Uterus (tissue), 4 donors: ENCODE measurements at places on chromosomes 3 and 15. TPM values are rescaled to one million over a fixed set of nuclear protein-coding genes. Genes with fewer than 3 reads are reported as not detected.

DNA sequence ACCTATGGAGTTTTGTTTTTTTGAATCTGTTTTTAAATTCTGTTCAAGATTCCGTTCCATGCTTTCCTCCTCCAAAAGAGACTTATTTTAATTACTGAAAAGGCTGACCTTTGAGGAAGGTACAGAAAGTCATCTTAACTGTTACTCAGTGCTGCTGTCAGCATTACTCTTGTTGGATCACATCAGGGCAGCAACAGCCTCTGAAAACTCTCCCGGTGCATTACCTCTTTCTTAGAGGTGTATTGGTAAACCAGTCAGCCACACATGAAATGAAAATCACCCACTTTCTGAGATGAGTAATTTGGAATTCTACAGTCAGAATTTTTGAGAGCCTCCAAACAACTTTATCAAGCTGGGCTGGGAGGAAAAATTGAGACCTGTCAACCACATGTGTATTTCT lies 88.5 kb upstream of the LIMD1 start:
- H3K36me3 ChIP-seq: no peaks in the 10 kb centered on the region
- DNase-seq: no peak
- H3K4me3 ChIP-seq: no peak overlapping the region

The SRP14 gene
- total RNA-seq: 195 TPM

- no peaks in the 10 kb centered on the region for H3K4me1 ChIP-seq
- H3K27me3 ChIP-seq: no peaks in the 10 kb centered on the region
- H3K36me3 ChIP-seq: no peaks in the 10 kb centered on the region
- H3K27ac ChIP-seq: no peak overlapping the region
- DNase-seq: no peak
These were observed 11.3 kb downstream of the USF3 start for GRCh38 chr3:113685124-113685523.

- no peak overlapping the region for H3K4me3 ChIP-seq
- H3K4me1 ChIP-seq: no peaks in the 10 kb centered on the region
- no peak for DNase-seq
- no peak overlapping the region for H3K27ac ChIP-seq
- H3K36me3 ChIP-seq: no peaks in the 10 kb centered on the region
These were observed 528.8 kb downstream of the SHQ1 start for GRCh38 chr3:72319194-72320094.

DNA sequence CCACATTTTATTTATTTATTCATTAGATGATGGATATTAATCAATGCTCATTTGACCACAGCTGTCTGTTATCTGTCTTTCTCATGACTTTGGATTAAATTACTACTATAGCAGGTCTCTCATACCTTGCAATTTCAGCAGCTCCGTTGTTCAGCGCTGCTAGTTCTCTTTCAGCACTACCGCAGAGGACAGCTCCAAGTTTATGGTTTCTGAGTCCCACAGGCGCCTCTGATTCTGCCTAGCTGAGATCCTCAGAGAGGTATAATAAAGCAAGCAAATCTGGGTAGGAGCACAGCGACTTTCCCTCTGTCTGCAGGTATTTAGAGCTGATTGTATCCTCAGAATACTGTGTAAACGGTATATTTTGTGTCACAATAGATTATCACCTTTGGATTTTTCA lies 204.9 kb downstream of the CNTN4 start:
- no peak overlapping the region for H3K4me3 ChIP-seq
- no peaks in the 10 kb centered on the region for H3K36me3 ChIP-seq

DNA sequence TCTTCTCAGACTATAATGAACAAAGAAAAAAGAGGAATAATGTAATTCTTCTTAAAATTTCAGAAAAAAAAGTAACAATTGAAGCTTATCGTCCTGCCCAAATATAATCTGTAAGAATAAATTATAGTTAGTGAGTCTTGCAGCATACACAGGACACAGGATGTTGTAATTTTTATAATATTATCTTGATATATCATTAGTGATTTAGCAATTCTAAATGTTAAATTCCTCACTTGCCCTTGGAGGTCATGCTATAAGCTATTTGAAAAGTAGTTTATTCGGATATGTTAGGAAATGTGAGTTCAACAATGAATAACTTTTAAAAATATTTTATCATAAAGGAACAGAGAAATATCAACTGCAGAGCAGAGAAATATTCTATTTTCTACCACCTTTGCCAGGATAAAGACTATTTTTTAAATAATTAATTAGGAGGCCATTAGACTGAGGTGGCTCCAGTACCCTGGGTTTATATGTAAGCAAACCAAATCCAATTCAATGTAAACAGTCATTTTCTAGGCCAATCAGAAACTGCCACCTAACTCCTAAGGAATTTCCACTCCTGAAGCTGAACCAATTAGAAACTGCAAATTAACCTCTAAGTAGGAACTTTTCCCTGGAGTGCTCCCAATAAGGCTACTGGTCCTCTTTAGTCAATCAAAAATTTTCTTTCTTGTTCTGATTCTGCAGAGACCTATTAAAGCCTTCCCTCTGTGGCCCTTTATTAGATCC lies 1109.3 kb downstream of the ROBO2 start:
- H3K36me3 ChIP-seq: no peaks in the 10 kb centered on the region
- no peaks in the 10 kb centered on the region for H3K4me1 ChIP-seq
- H3K4me3 ChIP-seq: no peak overlapping the region
- H3K27ac ChIP-seq: no peak overlapping the region
- no peak for DNase-seq

The DNAJA4 gene
- 2.6 TPM for total RNA-seq

DNA sequence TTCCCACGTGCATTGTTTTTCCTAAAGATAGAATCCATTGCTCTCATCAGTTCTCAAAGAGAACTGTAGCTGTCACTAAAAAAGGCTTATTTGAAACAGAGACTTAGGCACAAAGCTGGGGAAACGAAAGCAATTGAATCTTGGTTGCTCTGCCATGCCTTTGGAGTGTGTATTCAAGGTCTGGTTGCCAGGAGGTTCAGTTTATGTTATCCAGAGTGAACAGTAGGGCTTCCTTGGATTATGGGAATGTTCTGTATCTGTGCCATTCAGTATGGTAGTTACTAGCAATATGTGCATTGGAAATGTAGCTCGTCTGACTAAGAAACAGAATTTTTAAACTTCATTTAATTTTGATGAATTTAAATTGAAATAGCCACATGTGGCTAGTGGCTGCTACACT lies 50.6 kb downstream of the CLSTN2 start:
- H3K27ac ChIP-seq: no peak overlapping the region
- no peak for DNase-seq
- no peak overlapping the region for H3K4me3 ChIP-seq
- H3K4me1 ChIP-seq: no peaks in the 10 kb centered on the region
- H3K27me3 ChIP-seq: no peaks in the 10 kb centered on the region
- H3K36me3 ChIP-seq: no peaks in the 10 kb centered on the region

- no peak overlapping the region for H3K27ac ChIP-seq
- H3K27me3 ChIP-seq: no peaks in the 10 kb centered on the region
- no peaks in the 10 kb centered on the region for H3K4me1 ChIP-seq
These were observed 347.5 kb downstream of the EPHB1 start for GRCh38 chr3:135142530-135142929.

GRCh38 chr3:43957553-43957952 lies 266.8 kb downstream of the ABHD5 start:
- H3K36me3 ChIP-seq: no peaks in the 10 kb centered on the region
- H3K4me1 ChIP-seq: no peaks in the 10 kb centered on the region
- DNase-seq: no peak
- H3K4me3 ChIP-seq: no peak overlapping the region
- no peak overlapping the region for H3K27ac ChIP-seq

- no peak overlapping the region for H3K4me3 ChIP-seq
- no peaks in the 10 kb centered on the region for H3K27me3 ChIP-seq
- no peaks in the 10 kb centered on the region for H3K4me1 ChIP-seq
- H3K36me3 ChIP-seq: no peaks in the 10 kb centered on the region
These were observed 45.8 kb upstream of the SLCO2A1 start for GRCh38 chr3:134075568-134075825.

GRCh38 chr3:150521463-150521862 lies 24.8 kb downstream of the SERP1 start:
- no peak overlapping the region for H3K4me3 ChIP-seq
- H3K27me3 ChIP-seq: no peaks in the 10 kb centered on the region
- no peak for DNase-seq
- no peaks in the 10 kb centered on the region for H3K36me3 ChIP-seq
- no peak overlapping the region for H3K27ac ChIP-seq
- H3K4me1 ChIP-seq: no peaks in the 10 kb centered on the region

The GPR149 gene
- total RNA-seq: not detected

GRCh38 chr3:12829886-12830784 lies 11.2 kb downstream of the RPL32 start:
- no peaks in the 10 kb centered on the region for H3K36me3 ChIP-seq
- no peaks in the 10 kb centered on the region for H3K27me3 ChIP-seq
- no peak for DNase-seq

DNA sequence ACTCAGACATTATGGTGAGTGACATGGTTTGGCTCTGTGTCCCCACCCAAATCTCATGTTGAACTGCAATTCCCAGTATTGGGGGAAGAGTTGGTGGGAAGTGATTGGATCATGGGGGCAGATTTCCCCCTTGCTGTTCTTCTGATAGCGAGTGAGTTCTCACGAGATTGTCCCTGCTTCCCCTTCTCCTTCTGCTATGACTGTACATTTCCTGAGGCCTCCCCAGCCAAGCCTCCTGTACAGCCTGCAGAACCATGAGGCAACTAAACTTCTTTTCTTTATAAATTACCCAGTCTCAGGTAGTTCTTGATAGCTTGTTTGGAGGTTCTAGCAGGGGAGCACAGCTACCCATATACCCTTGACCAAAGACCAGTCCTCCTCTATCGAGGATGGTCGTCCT lies 45.9 kb downstream of the ADAM10 start:
- no peak overlapping the region for H3K4me3 ChIP-seq
- DNase-seq: no peak
- H3K4me1 ChIP-seq: no peaks in the 10 kb centered on the region
- H3K27ac ChIP-seq: no peak overlapping the region

DNA sequence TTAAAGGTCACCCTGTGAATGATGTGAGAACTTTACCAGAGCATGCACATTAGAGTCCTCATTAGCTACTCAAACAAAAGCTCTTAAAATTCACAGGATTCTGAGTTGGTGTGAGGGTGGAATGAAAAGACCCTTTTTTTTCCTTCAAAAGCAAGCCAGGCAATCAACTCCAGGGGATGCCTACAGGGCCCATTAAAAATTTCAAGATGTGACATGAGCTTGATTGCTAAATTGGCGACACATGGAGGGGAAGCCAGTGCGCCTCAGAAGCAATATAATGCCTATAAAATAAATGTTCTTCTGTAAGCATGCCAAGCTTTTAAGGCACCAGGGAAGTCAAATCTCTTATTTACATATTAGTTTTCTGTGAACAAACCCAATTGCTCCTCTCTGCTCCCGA lies 328.8 kb upstream of the SUCLG2 start:
- no peak overlapping the region for H3K27ac ChIP-seq
- no peaks in the 10 kb centered on the region for H3K4me1 ChIP-seq
- no peaks in the 10 kb centered on the region for H3K27me3 ChIP-seq
- no peaks in the 10 kb centered on the region for H3K36me3 ChIP-seq

DNA sequence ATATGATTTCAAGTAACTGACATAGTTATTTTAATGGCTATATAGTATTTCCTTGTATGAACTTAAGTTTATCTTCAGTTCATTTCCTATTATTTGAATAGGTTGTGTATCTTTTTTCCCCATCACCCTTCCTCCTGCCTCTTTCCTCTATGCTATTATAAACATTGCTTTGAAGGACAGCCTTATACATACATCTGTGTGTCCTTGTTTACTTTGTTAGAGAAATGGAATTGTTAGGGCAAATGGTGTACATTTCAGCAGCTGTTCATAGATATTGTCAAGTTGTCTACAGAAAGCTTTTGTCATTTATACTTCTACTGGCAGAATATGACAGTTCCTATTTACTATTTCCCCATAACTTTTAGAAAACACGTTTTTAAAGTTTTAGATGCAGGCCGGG lies 18.4 kb downstream of the AKAP13 start:
- H3K4me3 ChIP-seq: no peak overlapping the region
- H3K36me3 ChIP-seq: no peaks in the 10 kb centered on the region
- peaks cover 10% of the 10 kb centered on the region for H3K4me1 ChIP-seq
- peak overlapping the region; percentile 52 for H3K27ac ChIP-seq
- H3K27me3 ChIP-seq: no peaks in the 10 kb centered on the region
- DNase-seq: no peak

The OR5K2 gene
- not detected for total RNA-seq

DNA sequence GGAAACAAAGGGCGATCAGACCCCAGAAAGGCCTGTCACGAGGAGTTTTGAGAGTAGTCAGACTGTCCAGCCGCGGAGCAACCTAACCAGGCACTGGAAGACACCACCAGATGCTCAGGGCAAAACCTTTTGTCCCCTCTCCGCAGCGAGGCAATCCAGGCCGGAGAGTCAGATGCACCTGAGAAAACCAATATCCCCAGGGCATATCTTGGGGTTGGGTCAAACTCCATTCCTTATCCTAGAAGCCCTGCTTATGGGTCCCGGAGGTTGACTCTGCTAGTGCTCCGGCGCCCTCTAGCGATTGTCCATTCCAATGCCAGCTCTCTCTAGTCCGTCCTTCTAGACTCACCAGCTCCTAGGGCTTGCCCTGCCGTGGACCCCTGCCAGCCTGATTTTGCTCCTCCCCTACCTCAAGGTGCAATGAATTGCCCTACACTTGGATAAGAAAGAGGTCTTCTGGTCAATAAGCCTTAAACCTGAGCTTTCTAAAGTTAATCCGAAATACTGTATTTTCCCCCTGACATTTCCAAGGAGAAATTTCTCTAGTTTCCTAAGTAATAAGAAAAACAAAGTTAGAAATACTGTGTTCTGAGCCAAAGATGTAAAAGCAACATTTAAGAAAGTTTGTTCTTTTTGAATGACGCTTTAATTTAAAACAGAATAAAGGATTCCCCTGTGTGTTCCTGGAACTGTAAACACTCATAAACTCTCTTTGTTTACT lies 5.5 kb downstream of the CPNE4 start:
- peak; percentile 21 for DNase-seq
- H3K27me3 ChIP-seq: peaks cover 4% of the 10 kb centered on the region
- H3K4me1 ChIP-seq: peaks cover 1% of the 10 kb centered on the region
- H3K27ac ChIP-seq: no peak overlapping the region
- no peak overlapping the region for H3K4me3 ChIP-seq
